K562 (cell line): ENCODE measurements at places on chromosomes 12 and 14.
A peak's percentile ranks its signal among the peaks of the same experiment; 100 is the strongest.

DNA sequence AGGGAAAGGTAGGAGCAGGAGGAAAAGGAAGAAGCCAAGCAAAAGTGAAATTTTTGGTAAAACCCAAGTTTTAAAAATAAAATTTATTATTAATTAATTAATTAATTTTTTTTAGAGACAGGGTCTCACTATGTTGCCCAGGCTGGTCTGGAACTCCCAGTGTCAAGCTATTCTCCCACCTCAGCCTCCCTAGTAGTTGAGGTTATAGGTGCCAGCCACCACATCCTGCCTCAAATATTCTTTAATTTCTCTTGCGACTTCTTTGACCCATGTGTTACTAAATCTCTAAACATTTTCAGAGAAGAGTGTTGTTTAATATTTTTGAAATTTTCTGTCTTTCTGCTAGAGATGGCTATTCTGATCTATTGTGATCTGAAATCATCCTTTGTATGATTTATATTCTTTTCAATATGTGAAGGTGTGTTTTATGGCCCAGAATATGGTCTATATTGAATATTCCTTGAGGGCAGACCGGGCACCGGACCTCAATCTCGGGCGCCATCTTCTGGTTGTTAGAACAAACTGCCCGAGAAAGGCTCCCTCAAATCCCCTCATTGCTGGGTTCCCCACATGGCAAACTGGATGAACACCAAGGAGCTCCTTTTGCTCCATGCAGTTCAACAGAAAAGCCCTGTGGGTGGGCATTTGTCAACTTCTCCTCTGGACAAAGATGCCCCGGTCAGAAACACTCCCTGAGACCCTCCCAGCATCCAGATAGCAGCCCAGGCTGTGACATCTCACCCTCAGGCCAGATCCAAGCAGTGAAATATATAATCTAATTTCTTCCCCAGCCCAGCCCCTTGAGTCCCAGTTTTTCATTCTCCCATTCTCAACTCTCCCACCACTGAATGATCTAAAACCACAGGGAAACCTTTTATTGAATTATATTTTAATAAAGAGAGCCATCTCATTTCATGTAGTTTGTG is 110.5 kb downstream of the ASCL4 start:
- peak; percentile 67 for DNase-seq

DNA sequence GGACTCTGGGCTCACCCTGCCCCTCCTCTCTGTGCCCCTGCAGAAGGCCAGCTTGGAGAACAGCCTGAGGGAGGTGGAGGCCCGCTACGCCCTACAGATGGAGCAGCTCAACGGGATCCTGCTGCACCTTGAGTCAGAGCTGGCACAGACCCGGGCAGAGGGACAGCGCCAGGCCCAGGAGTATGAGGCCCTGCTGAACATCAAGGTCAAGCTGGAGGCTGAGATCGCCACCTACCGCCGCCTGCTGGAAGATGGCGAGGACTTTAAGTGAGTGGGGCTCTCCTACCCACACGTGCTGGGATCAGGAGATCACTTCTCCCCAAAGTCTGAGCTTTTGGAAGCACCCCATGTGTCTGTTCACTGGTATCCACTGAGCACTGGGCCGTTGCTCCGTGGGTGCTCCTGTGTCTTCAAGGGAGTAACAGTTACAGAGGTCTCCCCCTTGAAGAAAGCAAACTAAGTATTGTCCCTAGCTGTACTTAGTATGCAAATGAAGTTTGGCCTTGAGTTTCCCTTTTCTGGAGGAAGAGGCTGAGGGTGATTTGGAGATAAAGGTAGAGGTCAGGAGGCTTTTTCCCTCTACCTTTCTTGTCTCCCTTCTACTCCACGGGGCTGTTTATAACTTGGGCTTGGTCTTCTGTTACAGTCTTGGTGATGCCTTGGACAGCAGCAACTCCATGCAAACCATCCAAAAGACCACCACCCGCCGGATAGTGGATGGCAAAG is 3.3 kb downstream of the KRT18 start:
- DNase-seq, result peak; percentile 50

- no peak for DNase-seq
These were observed 738.1 kb upstream of the TBX3 start for GRCh38 chr12:115421796-115422709.

- no peak for DNase-seq
These were observed 2.3 kb upstream of the ZNF705A start for GRCh38 chr12:8154526-8154925.

- DNase-seq, result no peak
These were observed 4.3 kb downstream of the STRAP start for GRCh38 chr12:15886372-15887042.

GRCh38 chr12:129296671-129297070 is 443.4 kb downstream of the GLT1D1 start:
- DNase-seq, result no peak

- DNase-seq, result peak; percentile 66
These were observed 40.9 kb upstream of the CAPRIN2 start for GRCh38 chr12:30795410-30796312.

GRCh38 chr14:62429683-62430082 is 615.6 kb downstream of the KCNH5 start:
- DNase-seq, result no peak

GRCh38 chr14:61132894-61133293 is 148.2 kb downstream of the TMEM30B start:
- no peak for DNase-seq

- DNase-seq, result no peak
These were observed 10.2 kb downstream of the TBX5 start for GRCh38 chr12:114395755-114396152.

DNA sequence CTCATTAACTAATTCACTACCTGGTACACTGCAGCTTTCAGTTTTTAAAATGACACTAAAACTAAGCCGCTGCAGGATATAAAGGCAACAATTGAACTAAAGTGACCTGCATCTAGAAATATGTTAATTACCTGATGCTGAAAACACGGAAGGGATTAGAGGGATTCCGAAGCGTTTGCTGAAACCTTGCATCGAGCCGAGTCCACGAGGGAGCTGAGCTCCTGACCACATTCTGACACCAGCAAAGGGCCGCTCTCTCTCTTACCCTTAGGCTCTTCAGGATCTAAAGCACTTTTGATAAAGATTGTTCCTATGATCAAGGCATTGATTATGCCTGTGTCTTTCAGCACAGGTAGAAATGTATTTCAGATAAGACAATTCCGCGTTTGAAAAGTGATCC is 59.5 kb upstream of the CDKN3 start:
- no peak for DNase-seq

GRCh38 chr12:119180380-119181040 is 1.8 kb downstream of the HSPB8 start:
- peak; percentile 6 for DNase-seq

DNA sequence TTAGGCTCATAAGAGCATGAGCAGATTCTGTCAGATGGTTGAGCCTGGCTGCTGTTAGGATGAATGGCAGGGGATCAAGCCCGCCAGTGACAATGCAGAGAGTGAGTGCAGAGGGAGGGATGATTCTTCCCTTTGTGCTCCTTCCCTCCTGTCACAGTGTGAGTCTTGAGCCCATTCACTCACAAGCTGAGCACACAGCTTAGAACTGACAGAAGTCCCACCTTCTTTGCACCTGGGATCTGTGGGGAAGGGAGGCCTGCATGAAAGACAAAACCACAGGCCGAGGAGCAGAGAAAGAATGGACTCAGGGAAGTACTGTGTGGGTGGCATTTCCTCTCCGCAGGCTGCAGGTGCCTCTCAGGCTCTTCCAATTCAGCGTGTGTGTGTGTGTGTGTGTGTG is 160.6 kb downstream of the KCNA5 start:
- no peak for DNase-seq

DNA sequence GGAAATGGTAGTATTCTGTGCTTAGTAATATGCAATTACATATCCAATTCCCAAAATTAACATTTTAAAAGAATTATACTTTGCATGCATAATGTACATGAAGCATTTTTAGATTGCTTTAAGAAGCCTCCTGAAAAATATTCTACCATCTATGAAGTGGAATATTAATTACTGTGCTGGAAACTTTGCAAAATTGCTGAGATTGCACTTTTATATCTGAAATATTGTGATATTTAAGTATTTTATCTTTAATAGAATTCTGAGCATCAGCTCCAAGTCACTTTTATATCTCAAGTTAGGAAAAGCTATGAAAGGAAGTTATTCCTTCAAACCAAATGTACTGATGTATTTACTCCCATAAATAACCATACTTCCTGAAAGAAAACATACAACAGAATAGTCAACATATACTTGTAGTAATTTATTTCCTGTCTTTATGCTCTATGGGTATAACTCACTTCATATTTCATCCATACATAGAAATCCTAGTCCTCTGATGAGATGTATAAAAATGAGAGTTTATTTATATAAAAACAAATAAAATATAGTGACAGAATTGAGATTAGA is 152.7 kb downstream of the PLEKHA5 start:
- no peak for DNase-seq

DNA sequence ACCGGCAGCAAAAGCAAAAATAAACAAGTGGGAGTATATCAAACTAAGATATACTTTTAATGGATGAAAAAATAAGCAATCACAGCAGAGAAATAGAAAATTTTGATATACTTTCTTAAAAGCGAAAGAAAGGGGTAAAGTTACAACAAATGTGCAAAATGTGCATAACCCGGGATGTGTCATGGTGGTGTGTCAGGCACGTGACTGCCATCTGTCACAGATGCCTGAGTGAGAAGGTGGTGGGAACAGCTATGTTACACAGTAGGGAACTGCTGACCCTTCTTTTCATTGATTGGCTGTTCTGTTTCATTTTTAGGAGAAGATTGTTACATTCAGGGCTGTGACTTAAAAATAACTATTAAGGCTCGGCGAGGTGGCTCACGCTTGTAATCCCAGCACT is 168.1 kb upstream of the PELI2 start:
- no peak for DNase-seq

- DNase-seq, result no peak
These were observed 2.8 kb downstream of the ETFBKMT start for GRCh38 chr12:31662176-31662849.

DNA sequence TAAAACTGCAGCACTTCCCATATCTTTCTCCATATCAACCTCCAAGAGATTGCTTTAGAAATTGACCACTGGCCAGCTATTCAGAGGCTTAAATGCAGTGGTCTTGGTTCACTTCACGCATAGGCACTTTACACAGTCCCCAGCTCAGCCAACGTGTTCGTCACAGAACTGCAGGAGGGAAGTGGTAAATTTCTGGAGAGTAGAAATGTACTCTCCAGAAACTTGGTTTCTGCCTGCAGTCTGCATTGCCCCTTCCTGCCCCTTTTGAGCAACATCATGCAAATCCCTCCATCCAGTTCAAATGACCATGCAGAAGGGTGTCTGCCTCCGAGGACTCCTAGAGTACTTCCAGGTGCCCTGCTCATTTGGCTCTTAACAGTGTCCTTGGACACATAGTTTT is 42.7 kb upstream of the NEDD1 start:
- DNase-seq, result no peak

GRCh38 chr12:49939707-49940106 is 10.8 kb upstream of the AQP2 start:
- no peak for DNase-seq

DNA sequence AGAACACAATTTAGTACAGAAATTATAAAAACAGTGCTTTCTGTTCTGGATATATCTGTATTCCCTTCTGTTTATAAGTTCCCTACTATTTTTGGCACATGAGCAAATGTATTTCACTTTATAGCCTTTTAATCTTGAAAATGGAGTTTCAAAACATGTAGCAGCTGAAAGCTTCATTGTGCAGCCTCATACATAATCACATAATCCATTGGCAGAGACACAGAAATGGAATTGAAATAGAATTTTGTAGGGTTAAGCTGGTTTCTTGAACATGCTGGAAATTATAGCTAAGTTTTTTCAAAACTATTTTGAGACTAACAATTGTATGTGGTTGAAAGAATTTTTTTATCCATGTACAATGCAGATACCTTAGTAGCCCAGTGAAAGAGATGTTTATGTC is 614.3 kb upstream of the MDGA2 start:
- DNase-seq, result no peak

DNA sequence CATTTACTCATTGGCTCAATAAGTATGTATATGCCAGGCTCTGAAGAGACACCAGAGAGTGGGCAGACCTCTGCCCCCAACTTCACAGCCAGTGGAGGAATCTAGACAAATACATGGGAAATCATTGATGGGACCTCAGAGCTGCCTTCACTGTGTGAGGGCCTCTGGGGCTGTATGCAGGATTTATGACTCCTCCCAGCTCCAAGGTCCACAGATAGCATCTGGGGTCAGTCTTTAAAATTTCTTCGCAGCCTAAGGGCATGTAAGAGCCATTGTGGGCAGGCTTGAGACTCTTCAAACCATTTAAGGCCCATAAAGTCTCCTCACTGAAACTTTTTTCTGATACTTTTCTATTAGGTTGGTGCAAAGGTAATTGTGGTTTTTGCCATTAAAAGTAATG is 125.5 kb downstream of the SPTSSA start:
- DNase-seq, result no peak

GRCh38 chr12:106281804-106282203 is 20.7 kb upstream of the TCP11L2 start:
- DNase-seq, result no peak

GRCh38 chr14:100607611-100607956 is 20.4 kb upstream of the BEGAIN start:
- DNase-seq, result no peak

DNA sequence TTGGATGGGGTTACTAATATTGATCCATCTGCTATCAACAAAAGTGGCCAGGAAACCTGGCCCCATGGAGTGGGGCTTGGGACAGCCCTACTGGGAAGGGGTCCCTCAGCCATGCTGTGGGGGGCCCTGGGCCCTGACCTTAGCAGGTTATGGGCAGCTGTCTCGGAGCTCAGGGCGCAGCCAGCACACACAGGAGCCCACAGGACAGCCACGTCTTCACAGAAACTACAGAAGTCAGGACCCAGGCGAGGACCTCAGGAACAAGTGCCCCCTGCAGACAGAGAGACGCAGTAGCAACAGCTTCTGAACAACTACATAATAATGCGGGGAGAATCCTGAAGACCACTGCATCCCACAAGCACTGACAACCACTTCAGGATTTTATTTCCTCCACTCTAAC is 11.9 kb upstream of the FKBP11 start:
- DNase-seq, result no peak

- DNase-seq, result no peak
These were observed 17.1 kb downstream of the FICD start for GRCh38 chr12:108531929-108532848.

GRCh38 chr12:53750812-53751335 is 905 bp downstream of the CISTR start:
- DNase-seq, result no peak

DNA sequence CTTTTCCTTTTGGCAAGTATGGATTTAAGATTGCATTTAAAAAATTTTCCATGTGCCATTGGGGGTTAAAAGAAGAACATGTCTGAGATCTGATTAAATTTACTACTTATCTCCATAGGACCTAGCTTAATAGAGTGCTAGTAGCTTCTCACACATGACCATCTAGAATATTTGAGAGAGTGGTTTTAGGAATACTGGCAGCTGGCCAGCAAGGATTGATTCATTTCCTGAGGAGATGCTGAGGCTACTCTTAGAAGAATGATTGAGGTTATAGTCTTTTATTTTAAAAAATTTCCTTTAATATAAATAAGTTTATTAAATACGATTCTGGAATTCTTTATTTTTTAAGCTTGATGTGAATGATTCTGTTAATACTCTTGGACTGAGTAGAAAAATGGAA is 56.2 kb downstream of the MIPOL1 start:
- no peak for DNase-seq
